ENCODE measurements at places on chromosomes 1 and 21.
A peak's percentile ranks its signal among the peaks of the same experiment; 100 is the strongest.

GRCh38 chr1:205417870-205418635 is 3.8 kb downstream of the LEMD1 start:
- DNase-seq = peak; percentile 29

- peak; percentile 98 for DNase-seq
These were observed 23.2 kb downstream of the NENF start for GRCh38 chr1:212455803-212456528.

- DNase-seq = no peak
These were observed 98.5 kb downstream of the ASH1L start for GRCh38 chr1:155463865-155464650.

DNA sequence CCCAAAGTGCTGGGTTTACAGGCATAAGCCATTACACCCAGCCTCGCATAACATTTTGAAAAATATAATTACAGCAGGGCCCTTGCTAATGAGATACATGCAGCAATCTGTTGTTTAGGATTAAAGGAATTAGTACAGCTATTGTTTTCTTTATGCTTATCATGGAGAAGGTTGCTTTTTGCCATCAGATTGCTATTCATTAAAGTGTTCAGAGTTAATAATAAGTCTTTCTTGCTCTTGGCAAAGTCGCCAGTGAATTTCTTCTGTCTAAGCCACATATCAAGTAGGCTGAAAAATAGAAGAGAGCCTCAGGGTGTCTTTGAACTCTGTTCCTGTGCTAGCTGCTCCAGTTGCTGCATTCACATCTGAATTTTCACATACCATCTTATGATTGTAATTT is 144.1 kb downstream of the POU2F1 start:
- DNase-seq = no peak

DNA sequence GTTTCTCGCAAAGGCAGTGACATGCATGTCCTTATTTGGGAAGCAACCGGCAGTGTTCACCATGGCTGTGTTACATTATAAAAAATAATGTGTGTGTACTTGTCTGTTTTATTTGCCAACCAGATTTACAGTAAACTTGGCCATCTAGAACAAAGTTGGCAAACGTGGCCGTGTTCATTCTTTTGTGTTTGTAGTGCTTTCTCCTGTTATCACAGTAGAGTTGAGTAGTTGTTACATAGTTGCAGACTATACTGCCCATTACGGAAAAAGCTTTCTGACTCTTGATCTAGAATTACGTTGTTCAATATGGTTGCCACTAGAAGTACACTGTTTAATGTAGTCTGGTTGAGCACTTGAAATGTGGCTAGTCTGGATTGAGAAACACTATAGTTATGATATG is 19.4 kb downstream of the SOAT1 start:
- no peak for DNase-seq

DNA sequence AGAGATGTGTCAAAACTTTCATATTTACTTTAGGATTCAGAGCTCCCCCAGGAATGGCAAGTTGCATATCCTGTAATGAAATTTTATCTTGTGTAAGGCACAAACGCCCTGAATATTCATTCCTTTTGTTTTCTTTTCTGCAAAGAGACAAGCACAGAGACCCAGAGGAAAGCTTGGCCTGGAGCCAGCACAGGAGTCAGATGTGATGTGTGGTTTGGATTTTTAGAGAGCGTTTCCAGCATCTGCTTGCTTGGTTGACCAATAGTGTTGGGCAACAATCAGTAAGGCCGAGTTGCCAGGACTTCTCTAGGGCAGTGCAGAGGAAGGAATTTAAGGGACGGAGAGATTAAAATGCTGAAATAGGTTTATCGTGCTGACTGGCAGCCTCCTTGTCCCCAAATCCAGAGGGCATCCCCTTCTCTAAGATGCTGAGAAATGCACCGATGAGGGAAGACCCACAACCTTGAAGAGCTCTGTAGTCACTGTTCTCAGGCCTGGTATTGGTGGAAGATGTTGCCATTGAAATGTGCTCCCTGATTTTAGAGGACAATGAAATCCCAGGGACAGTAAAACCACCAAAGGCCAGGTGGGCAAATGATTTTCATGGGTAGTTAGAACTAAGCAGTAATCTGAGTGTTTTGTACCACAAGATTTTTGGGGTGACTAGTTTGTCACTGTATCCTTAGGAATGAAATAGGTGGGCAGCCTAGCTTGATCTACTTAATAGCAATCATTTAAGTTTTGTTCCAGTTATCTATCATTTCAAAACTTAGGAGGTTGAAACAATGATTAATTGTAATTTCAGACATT is 37.9 kb upstream of the RHOU start:
- no peak for DNase-seq

DNA sequence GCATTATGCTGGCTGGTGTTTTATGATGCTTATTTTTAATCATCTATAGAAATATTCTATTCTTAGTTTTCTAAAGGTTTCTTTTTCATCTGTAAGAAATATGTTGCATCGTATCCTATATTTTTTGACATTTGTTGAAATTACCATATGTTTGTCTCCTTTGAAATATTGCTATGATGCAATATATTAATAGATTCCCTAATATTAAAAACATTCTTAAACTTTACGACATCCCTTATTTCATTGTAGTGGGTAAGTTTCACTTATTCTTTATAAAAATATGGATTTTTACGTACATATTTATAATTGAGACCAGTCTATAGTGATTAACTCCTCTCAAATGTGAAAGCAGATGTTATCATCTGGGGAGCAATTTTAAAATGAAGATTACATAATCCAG is 258.2 kb upstream of the DUSP10 start:
- DNase-seq = no peak

Data from endodermal cell (in vitro differentiated cells).